ENCODE measurements at places on chromosomes 4 and X.
A peak's percentile ranks its signal among the peaks of the same experiment; 100 is the strongest.

GRCh38 chrX:52933976-52934703, 24.2 kb downstream of the FAM156A start:
- DNase-seq: no peak

DNA sequence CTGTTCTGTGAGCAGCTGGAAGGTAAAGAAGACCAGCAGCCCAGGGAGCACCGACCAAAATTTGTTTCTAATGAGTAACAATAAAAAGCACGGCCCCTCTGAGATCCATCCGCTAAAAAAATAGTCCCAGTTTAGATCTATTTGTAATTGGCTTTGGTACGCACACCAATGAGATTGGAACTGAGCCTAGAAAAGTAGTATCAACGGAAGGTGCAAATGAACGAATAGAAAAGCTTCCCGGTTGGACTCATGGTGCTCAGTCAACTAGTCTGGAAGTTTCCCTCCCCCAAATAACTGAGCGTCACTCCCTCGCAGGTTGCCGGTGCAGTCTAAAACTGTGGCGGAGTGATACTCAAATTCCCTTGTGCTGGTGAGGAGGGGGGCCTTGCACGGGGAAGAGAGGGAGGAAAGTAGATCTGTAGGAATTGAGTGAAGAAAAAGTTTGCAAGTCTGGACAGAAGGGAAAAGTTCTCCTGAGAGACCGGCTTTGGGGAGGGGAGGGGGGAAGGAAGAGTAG, at the start of gene COL4A5:
Gene COL4A5 (plus strand): TSS at position 413 of the 517 bp plus-strand sequence. CDS start 288 bp downstream, outside the sequence.
- peak; percentile 90 for DNase-seq

DNA sequence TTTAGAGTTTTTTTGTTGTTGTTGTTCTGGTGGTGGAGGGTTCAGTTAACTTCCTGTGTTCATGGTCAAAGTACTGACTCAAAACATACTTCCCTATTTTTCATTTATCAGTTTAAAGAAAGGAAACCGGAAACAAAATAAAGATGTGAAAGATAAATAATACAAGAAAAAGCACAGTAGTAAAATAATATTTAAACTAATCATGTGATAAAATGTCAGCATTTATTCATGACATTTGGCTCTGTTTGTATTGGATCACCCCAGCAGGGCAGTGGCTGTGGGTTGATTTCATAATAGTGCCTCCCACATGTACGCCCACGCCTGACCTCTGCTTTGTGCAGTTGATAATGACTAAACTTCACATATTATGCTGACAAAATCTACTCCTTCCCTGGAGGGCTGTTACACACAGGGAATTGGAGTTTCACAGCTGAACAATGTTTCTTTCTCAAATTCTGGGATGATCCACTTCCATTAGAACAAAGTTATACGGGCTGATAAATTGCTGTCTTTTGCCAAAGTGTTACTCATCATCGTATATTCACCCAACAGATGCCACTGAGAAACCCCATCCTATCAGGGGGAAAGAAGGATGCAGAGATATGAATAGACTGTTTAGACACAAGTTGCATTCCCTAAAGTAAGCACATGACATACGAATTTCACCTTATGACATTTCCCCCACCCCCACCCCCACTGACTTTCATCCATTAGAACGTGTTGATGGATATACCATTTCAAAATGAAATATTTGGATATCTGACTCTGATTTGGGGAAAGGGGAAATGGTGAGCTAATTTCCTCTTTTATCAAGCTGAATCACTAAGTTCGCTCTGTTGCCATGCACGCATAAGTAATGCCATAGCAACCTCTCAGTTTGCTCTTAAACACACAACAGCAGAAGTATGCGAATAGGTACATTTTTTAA, 48.3 kb downstream of the AMELX start:
- DNase-seq: peak; percentile 15

DNA sequence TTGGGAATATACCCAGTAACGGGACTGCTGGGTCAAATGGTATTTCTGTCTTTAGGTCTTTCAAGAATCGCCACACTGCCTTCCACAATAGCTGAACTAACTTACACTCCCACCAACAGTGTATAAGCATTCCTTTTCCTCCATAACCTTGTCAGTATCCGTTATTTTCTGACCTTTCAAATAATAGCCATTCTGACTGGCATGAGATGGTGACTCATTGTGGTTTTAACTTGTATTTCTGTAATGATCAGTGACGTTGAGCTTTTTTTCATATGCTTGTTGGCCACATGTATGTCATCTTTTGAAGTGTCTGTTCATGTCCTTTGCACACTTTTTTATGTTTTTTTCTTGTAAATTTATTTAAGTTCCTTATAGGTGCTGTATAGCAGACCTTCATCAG, 81.2 kb downstream of the ADAM29 start:
- DNase-seq: no peak

GRCh38 chrX:25158635-25159034, 142.9 kb upstream of the ARX start:
- no peak for DNase-seq

All from eye (tissue), 1 donor.